ENCODE measurements at places on chromosomes 5 and 9.

DNA sequence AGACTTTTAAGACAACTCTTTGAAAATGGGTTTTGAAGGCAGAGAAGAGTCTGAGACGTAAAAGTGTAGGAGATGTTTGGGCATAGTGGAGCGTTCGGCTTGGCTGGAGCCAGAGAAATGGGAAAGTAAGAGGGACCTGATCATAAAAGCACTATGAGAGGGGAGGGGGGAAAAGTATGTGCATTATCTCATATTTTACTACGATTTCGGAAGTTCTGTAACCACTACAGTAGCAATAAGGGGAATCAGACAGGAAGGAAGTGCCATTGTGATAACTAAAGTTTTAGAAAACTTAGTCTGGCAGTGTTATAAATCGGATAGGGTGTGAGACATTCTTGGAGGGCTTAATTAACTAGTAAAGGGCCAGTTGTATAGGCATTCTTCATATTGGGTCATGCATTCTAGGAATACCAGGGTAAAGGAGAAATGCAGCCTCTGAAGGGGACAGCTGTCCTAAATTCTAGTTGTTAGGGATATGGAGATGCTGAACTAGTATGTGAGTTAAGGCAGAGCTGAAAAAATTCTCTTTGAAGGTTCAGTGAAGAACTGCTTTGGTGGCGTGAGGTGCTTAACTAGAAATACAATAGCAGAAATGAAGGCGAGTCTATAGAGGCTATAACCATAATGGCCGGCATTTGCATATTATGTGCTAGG lies 83.8 kb upstream of the FREM1 start:
- DNase-seq, result peak; percentile 13

DNA sequence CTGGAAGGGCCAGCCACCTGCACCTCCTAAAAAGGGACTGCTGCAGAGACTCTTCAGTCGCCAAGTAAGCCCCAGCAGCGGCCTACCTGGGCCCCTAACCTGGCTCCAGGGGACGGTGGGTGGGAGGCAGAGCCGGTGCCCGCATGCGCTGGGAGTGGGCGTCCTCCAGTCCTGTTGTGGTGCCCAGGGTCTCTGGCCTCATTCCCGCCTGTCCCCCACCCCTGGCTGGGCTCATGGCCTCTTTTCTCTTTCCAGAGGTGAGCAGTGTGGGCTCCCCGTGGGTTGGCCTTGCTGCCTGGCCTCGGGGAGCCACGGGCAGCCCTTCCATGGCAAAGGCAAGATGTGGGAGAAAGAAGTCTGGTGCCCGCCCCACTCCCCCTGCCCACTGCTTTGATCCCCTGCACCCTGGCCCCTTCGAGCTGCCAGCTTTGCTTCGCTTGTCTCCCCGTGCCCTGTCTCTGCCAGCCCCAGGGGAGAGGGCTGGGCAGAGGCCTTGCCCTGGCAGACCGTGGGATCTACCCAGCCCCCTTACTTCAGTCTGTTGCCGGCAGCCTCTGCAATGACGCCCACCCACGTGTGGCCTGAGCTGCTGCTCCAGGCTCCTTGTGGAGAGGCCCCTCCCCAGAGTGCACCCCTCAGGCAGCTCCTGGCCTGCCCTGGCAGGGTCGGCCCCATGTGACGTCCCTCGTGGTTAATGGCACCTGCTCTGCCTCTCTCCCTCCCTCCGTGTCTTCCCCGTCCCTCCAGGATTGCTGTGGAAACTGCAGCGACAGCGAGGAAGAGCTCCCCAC lies 5.4 kb upstream of the PRR7 start:
- no peak for DNase-seq

GRCh38 chr5:34580983-34581382 lies 75.1 kb upstream of the RAI14 start:
- no peak for DNase-seq

DNA sequence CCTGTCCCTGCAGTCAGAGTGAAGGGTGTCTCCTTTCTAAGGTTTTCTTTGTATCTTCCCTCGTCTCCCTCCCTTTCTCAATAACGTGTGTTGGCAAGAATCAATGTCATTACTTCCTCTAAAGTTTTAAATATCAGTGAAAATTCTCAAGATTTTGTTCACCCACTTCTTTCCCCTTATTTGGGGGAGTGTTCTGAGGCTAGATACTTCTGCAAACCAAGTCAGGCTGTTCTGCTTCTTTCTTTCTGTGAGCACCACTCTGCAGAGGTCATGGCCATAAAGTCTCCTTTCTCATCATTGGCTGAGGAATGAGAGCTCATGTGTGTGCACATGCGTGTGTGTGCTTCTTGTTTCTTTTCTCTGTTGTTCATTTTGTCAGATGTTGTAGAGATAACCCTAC lies 26.6 kb upstream of the SPATA31C2 start:
- no peak for DNase-seq

DNA sequence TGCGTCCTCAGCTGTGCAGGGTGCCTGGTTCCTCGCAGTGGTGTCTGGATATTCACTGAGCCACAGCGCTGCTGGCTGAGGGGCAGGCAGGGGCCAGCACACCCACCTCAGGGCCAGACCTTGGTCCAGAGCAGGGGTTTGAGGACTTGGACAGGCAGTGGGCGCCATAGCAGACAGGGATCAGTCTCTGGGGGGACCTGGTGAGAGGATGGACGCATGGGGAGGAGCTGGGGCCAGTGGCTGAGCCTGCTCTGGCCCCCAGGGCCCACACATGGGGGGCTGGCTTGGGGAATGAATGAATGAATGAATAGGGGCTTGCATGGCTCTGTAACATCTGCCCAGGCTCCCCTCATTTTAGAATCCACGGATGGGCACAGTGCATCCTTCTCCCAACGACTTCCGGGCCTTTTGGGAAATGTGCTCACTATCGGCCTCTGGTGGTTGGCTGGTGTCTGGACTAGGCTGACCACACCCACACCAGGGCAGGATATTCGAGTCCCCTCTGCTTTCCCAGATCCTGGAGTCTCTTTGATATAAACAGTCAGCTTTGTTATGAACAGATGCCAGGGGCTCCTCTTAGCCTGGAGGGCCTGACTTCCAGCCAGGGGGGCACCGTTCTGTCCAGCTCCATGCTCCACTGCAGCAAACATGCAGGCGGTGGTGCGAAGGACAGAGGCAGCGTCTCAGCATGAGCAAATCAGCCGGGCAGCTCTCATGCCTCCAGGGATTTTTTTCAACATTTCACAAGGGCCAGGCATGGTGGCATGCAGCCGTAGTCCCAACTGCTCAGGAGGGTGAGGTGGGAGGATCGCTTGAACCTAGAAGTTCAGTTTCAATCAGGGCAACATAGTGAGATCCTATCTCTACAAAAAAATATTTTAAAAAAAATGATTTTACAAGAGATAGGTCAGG lies 62.6 kb downstream of the NEK6 start:
- peak; percentile 80 for DNase-seq

GRCh38 chr5:152689250-152689711 lies 284.2 kb upstream of the NMUR2 start:
- no peak for DNase-seq
